ENCODE measurements at places on chromosomes 6 and 20.

GRCh38 chr6:38117281-38117680, 297.8 kb downstream of the ZFAND3 start:
- no peak for DNase-seq

- DNase-seq = no peak
Observed at GRCh38 chr6:46044881-46045617, 29.4 kb upstream of the CLIC5 start.

DNA sequence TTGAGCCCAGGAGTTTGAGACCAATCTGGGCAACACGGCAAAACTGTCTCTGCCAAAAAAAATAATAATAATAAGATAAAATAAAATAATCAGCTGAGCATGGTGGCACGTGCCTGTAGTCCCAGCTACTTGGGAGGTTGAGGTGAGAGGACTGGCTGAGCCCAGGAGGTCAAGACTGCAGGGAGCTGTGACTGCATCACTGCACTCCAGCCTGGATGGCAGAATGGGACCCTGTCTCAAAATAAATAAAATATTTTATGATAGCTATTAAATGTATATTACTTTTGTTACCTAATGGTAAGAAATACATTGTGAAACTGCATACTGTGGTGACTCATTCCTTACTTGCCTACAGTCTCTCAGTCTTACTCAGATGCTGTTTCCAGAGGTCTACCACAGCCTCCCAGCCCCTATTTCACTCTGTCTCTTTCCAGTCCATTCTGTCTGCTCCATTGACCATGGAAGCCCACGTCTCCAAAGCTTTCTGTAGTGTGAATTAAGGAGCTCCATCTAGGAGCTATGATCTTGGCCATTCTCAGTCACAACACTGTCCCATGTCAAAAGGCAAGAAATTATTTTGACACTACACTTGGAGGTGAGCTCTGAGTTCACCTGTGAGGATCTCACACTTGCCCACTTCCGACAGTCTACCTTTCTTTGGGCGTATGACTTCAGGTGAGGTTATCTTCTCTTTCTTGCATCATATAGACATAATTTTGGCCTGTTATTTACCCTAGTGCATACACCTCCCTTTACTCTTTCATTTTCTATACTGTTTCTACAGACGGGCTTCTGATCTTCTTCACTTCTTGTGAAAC, 22.4 kb upstream of the SNX9 start:
- no peak for DNase-seq

GRCh38 chr6:121285041-121285440, 49.2 kb downstream of the TBC1D32 start:
- no peak for DNase-seq

- no peak for DNase-seq
Observed at GRCh38 chr6:37745748-37746147, 48.1 kb upstream of the MDGA1 start.

- no peak for DNase-seq
Observed at GRCh38 chr20:3312940-3313682, 74.1 kb upstream of the SLC4A11 start.

DNA sequence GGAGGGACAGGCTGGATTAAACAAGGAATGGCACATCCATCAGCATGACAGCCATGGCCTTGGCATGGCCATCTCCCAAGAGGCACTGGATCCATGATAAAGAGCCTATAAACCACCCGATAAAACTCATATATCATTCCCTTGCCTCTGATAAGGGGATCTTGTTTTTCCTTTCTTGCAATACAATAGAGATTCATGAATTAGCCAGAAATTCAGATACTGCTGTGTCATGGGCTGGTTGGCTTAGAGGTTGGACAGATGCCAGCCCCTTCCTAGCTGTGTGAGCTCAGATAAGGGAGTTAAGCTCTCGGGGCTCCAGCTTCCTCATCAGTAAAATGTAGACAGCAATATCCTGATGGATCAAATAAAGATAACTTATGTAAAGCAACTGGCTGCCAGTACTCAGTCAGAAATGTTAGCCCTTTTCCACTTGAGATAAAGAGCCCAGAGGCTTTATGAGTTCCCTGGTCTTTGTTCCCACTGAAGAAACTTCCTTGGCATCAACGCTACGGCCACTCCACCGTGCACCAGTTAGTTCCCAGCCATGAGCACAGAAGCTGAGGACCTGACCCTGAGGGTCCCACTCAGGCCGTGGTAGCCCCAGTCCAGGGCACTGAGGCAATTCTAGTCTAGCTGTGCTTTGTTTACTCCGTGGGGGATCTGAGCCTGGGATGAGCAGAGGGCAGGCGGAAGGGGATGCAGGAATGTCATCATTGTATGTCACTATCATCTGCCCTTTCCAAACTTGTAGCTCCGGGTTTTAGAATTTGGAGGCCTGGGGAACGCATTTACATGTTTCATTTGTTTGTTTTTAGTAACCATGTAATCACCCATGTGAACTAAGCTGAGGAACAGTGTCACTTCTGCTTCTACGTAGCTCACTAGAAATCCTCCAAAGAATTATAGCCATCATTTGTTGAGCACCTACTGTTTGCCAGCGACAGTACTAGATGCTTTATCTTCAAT, 67.2 kb upstream of the TBC1D7 start:
- DNase-seq = peak; percentile 24

- no peak for DNase-seq
Observed at GRCh38 chr6:157651731-157652490, 171.1 kb upstream of the SNX9 start.

GRCh38 chr6:169775321-169775720, 23.9 kb downstream of the ERMARD start:
- no peak for DNase-seq

DNA sequence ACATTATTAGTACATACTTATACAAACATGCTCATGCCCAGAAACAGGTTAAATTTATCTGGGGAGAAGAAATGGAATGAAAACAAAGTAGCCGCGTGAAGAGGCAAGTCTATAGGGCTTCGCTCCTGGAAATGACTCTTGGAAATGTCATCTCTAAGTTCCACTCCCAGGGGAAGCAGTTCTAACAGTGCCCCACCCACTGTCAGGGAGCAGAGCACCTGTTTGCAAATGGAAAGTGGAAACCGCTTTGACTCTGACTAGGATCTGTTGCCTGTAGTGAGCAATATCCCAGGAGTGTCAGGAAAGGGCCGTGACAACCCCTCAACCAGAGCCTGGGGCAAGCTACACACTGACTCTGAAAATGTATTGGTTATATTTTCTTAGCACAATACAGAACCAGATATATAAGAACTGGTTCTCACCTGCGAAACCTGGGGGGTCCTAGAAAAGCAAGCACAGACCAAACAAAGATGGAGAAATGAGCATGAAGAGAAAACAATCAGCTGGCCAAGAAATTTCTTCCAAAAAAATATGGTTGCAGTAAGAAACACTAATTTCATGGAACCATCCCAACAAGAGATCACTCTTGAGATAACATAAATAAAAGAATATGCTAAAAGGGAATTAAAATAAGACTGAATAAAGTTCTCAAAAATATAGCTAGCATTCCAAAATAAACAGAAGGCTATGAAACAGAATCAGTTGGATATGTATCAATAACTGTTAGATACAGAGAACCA, 47.5 kb upstream of the CRISP1 start:
- DNase-seq = no peak

DNA sequence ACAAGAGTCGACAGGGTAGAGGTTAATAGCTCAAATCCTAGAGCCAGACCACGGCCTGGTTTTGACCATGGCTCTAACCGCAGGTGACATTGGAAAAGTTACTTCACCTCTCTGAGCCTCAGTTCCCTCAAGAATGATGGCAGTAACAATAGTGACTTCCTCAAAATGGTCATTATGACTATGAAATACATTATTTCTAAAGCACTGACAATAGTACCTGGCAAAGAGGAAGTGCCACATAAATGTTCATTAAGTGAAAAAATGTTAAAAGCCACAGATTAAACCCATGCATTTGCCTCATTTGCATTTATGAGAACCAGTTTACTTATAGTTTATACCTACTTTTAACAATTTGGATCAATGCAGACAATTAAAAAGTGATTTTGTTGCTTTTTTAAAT, 12.3 kb downstream of the BTBD3 start:
- DNase-seq = no peak

DNA sequence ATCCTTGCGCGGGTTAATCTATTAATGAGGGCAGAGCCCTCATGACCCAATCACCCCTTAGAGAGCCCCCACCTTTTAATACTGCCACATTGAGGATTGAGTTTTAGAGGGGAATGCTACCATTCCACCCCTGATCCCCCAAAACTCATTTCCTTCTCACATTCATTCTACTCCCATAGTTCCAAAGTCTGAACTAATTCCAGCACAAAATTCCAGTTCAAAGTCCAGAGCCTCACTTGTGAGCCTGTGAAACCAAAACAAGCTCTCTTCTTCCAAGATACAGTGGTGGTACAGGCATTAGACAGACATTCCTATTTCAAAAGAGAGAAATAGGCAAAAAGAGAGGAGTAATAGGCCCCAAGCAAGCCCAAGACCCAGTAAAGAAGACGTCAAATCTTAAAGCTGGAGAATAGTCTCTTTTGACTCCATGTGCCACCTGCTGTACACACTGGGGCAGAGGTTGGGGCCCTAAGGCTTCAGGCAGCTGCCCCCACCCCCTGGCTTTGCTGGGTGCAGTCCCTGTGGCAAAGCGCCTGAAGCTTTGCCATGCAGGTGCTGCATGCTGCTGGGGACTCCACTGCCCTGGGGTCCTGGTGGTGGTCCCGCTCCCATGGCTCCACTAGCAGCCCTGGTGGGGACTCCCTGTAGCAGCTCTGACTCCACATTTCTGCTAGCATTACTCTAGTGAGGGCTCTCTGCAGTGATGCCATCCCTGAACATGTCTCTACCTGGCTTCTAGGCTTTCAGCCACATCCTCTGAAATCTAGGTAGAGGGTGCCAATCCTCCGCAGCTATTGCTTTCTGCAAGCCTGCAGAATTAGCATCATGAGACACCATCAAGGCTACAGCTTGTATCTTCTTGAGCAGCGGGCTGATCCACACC, 41.3 kb downstream of the RSPH3 start:
- peak; percentile 46 for DNase-seq

GRCh38 chr20:41447006-41447405, 80.4 kb upstream of the EMILIN3 start:
- no peak for DNase-seq

- DNase-seq = no peak
Observed at GRCh38 chr6:46029602-46030001, 13.9 kb upstream of the CLIC5 start.

DNA sequence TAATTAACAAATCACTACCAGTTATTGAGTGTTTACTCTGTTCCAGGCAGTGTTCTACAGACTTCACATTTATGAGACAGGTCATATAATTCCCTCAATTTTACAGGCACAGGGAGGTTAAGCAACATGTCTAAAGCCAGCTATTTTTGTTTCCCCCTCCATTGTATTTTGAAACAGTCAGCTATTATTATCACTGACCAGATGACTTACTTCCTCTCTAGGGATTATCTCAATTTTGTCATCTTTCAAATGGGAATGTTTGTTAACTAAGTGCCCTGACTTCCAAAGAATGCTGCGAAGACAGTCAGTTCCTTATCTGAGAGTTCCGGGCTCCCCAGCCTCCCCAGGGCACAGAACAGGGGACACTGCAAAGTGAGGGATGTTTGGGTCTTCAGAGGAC, 5.6 kb upstream of the CNPY3 start:
- no peak for DNase-seq

Data from CD4-positive, alpha-beta T cell treated with Interleukin-17A for 1 hour (primary cell).